ENCODE measurements at places on chromosomes 12 and 14.

DNA sequence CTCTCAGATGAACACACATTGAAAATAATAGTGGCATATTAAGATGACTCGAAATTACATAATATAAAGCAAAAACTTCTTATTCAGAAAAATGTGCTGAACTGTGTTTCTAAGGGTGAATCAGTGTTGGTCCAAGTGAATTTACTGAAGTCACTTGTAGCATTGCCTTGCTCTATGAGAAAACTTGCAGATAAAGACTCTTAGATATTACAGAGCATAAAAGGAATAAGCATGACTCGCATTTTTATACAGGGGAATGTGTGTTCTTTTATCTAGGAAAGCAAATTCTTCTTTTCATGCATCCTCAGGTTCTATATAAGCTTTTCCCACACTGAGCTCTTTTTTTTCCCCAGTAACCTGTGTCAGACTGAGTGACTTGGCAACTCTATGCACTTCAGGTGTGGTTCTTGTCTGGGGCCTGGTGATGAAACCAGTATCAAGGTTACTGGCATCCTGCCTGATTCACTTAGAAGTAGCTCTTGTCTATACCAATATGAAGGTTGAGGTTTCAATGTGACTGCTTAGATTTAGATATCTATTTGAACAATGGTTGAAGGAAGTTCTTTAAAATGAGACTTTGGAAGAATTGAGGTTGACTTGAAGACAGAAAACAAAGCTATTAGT is 76.1 kb downstream of the OTOGL start:
- DNase-seq = no peak

DNA sequence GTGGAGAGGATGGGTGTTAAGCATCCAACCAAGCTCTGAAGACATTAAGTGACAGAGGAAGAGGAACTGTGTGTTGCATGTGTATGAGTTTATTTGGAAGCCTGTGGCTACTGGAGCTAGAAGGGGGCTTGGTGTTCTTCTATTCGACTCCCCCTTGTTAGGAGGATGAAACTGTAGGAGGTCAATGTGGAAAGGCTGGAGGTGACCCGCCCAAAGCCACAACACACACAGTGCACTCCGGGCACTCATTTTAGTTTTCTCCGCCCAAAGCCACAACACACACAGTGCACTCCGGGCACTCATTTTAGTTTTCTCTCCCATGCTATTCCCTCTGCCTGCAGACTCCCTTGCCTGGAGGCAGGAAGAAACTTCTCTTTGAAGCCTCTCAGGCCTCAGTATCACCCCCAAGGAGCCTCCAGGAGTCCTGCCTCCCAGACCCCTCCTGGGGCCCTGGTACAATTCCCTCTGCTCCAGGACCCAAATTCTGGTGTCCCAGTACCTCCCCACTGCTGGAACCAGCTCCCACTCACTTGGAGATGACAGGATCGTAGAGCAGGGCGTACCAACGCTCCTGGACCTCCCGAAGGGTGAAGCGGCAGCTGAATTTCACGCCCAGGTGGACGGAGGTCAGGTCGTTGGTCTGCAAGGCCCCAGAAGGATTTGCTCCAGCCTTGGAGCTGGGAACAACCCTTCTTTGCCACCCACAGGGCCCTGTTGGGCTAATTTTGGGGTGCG is 3.8 kb downstream of the MCRS1 start:
- no peak for DNase-seq

GRCh38 chr14:75561013-75561432 is 17.4 kb upstream of the FLVCR2 start:
- DNase-seq = no peak

- no peak for DNase-seq
Observed at GRCh38 chr12:57545809-57546437, 1.1 kb downstream of the DCTN2 start.

DNA sequence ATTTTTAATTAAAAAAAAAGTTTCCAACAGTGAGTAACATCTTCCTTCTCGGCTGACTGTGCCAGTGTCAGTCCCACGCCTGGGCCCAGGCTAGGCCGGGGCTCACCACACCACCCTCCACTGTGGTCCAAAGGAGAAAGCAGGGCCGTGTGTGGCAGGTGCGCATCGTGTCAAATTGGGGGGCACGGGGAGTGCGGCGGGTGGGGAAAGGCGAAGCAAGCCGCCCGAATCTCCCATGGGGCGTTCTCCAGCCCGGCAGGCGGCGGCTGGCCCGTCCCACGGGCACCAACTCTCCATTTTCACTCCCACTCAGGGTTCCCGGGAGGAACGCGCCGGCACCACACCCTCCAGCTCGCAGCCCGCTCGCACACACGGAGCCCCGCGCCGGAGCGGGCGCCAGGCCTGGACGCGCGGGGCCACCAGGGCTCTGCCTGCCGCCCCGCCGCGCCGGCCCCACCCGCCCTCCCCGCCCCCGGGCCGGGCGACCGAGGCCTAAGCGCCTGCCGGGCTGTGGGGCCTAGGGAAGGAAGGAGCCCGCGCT is 604 bp downstream of the EEA1 start:
- peak; percentile 7 for DNase-seq

- DNase-seq = no peak
Observed at GRCh38 chr14:105528586-105529318, 2.4 kb downstream of the TMEM121 start.

DNA sequence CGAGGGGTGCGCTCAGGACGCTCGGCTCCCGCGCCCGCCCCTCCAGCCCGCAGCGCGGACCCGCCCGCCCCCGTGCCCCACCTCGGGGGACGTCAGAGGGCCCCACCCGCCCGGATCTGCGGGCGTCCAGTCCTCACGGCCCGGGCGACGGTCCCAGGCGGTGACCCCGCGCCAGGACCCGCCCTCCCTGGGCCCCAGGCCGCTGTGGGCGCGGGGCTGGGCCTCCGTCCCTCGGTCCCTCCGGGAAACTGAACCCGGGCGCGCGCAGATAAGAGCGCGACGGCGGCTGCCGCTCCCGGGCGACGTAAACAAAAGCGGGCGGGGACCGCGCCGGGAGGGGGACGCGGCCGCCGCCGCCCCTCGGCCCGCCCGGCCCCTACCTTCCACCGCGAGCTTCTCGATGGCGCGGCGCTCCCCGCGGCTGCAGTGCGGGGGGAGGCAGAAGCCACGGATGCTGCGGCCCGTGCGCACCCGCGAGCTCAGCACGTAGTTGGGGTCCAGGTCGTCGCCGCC is 1.1 kb downstream of the CKB start:
- DNase-seq = no peak

GRCh38 chr12:63406781-63407180 is 255.8 kb upstream of the AVPR1A start:
- DNase-seq = no peak

- DNase-seq = peak; percentile 43
Observed at GRCh38 chr12:93002293-93003054, 73.4 kb upstream of the EEA1 start.

DNA sequence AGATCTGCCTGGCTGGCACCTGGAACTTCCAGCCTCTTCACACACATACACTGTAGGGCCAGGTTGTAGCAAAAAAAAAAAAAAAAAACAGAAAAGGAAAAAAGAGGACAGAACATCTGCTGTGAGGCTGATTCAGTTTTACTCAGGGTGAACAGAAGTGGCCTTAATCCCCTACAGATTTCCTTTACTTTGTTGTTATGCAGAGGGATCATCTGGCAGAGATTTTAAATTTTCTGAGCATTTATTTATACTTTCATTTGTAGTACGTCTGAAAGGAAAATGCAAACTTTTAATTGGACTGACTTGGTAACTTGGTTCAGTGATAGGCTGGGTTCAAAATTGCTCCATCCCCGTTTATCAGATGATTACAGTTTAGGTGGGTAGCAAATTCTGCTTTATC is 50.8 kb upstream of the PRICKLE1 start:
- no peak for DNase-seq

GRCh38 chr14:101723061-101723595 is 38.4 kb upstream of the PPP2R5C start:
- DNase-seq = no peak

- no peak for DNase-seq
Observed at GRCh38 chr14:69666690-69667211, 55.4 kb downstream of the SUSD6 start.

DNA sequence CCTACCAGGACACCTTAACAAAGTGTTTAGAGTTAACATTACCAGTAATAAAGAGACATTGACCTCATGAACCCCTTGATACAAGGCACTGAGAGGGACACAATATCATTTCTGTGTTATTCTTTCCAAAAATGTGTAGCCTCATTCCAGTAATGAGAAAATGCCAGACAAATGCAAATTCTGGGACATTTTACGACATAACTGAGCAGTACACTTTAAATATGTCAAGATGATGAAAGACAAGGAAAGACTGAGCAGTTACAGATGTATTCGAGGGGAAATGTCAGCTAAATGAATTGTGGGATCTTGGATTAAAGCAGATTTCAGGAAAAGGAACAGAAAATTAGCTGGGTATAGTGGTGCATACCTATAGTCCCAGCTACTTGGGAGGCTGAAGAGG is 255.6 kb downstream of the ERC1 start:
- no peak for DNase-seq

DNA sequence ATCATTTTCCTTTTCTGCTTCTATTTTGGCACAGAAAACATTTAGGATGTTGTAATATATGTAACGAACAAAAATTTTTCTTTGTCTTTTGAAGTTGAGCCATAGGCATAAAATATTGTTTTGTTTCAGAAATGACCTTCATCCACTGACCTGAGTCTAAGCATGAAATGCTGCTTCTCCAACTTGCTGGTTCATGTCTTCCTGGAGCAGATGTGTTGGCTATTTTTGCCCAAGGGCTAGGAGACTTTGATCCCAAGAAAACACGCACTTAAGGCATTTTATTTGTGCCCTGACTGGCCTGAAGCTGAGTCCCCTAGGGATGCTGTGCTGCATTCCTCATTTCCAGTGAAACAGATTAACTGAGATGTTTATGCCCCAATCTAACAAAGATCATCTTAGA is 27.2 kb upstream of the ALG10B start:
- no peak for DNase-seq

GRCh38 chr14:102675396-102675795 is 82.9 kb downstream of the RCOR1 start:
- DNase-seq = no peak

DNA sequence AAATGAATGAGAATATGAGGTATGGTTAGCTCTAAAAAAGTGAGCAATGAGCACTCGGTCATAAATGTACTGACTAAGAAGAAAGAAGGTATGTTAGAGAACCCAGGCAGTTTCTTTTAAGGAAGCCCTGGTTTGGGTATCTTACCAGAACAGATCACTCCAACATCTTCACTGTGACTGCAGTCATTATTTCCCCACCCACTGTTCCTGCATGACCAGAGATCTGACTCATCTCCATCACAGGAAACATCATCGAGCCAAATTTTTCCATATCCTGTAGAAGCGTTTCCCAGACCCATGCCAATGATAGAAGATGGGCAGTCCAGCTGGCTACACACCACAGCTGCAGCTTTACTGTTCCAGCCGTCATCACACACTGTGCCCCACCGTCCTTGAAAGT is 48.0 kb downstream of the CD163L1 start:
- DNase-seq = no peak

- DNase-seq = no peak
Observed at GRCh38 chr12:10235761-10236631, 23.3 kb downstream of the GABARAPL1 start.

- no peak for DNase-seq
Observed at GRCh38 chr12:3958534-3958933, 85.3 kb upstream of the PARP11 start.
